GOT3 (cell line): ENCODE measurements at places on chromosomes 5 and 9.

GRCh38 chr5:150574818-150575547 is 65.5 kb upstream of the SYNPO start:
- DNase-seq = no peak

DNA sequence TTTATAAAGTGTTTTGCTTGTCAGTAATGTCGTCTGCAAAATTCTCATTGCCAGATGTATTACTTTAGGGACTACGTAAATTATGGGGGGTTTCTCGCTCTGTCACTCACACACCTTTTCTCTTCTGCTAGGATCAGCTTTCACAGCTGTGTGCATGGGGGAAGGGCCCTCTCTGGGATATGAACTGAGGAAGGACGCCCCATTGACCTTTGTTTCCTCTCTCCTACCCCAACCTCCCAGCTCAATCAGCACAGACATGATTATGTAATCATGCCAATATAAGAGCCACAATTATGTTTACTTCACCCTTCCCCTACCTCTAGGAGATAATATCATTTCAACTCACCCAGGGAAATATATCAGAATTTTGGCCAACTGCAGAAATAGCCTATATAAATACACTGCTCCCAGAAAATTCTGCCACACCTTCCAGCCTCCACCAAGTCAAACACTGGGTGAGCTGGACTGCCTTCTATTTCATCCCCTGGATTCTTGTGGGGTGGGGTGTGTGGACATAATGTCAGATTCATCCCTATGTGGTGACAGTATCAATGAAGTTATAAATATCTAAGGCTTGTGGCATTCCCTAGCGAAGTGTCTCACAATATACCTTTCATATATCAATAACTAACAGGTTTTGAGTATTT is 12.6 kb upstream of the SEMA5A start:
- DNase-seq = no peak

DNA sequence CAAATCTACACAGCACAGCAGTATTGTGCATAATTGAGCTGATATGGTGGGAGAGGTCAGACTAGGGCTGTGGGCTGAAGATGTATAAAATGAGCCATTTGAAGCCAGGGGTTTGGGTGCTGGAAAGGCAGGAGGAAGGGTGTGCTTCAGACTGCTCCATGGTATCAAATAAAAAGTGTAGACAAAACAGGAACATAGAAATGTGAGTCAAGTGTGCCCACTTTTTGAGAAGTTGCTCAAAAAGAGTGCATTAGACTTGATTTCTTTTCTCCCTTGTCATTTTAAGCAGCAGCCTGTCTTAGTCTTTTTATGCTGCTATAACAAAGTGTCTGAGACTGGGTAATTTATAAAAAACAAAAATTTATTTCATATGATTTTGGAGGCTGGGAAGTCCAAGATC is 55.8 kb upstream of the ZFAND5 start:
- no peak for DNase-seq

DNA sequence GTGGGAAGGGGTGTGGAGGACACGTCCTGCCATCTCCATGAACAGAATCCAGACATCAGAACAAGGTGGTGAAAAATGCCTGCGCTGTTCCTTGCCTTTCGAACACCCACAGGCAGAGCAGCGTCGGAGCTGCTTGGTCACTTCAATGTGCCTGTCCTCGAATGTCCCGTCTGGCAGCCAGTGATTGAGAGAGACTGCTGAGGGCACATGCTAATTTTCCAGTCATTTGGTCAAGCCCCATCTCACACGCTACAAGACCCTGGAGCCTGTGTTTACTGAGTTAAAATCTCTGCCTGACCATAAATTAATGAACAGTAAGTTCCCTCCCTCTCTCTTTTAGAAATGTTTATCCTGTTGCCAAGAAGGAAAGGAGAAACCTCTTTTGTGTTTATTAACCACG is 149.3 kb downstream of the NTRK2 start:
- no peak for DNase-seq

- DNase-seq = peak; percentile 76
These were observed 14.6 kb downstream of the LCN10 start for GRCh38 chr9:136728080-136728547.

GRCh38 chr5:135345956-135346731 is 52.9 kb downstream of the MACROH2A1 start:
- DNase-seq = no peak

GRCh38 chr5:78006449-78006848 is 230.3 kb upstream of the TBCA start:
- no peak for DNase-seq

- DNase-seq = no peak
These were observed 16.7 kb upstream of the THG1L start for GRCh38 chr5:157714596-157714864.

- DNase-seq = no peak
These were observed 9.6 kb downstream of the DAB2 start for GRCh38 chr5:39415201-39415600.

DNA sequence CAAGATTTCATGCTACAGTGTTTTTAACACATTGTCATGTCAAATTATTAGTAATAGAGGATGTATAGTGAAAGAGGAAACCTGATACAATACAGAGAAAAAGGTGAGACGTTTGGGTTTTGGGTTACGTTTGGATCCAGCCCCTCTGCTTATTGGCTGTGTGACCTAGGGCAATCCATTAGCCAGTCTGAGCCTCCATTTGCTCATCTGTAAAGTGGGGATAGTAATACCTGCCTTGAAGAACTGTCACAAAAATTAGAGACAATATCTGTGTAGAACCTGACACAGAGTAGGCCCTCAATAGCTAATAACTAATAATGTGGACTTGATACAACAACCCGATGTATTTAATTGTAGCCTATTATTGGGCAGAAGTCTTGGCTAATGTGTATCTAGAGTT is 4.3 kb upstream of the BOD1 start:
- DNase-seq = no peak

DNA sequence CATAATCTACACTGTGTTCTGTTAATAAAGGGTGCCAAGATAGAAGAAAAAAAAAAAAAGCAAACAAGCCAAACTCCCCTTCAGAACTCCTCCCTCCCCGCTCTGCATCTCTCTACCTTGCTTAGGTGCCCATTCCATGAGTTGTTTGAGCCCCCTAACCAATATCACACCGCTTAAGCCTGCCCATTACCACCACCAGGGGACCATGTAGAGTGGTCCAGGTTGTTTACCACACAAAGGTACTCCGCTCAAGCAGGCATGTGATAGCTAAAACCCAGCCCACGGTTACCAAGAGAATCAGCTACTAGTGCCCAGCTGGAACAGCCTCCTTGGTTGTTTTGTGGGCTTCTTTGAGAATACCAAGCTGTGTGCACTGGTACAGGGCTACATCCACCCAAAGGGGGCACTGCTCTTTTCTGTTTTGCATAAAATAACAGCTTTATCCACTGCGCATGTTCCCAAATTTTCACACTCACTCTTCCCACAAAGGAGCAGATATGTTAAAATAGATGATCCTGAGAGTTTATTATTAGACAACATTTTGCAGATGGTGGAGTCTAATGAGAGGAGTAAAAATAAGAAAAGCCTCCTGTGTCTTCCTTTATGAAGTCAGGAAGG is 304.1 kb downstream of the DEPDC1B start:
- no peak for DNase-seq

DNA sequence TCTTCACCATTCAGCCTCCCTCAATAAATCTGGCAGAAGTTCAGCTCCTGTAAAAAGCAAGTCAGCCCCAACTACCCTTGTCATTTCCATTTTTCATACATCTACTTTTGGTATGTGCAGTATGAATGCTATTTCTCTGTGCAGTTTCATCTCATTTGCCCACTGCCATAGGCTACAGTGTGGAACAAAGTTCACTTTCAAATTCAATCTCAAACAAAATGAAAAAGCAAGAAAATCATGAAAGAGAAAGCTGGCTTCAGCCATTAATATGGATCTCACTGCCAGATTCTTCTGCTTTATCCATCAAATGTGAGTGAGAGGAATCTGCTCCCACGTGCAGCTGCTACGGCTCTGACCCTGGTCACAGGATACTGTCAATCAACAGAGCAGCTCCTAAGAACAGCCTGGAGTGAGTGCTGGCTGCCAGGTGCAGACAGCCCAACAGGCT is 494.2 kb downstream of the ZNF608 start:
- DNase-seq = no peak

DNA sequence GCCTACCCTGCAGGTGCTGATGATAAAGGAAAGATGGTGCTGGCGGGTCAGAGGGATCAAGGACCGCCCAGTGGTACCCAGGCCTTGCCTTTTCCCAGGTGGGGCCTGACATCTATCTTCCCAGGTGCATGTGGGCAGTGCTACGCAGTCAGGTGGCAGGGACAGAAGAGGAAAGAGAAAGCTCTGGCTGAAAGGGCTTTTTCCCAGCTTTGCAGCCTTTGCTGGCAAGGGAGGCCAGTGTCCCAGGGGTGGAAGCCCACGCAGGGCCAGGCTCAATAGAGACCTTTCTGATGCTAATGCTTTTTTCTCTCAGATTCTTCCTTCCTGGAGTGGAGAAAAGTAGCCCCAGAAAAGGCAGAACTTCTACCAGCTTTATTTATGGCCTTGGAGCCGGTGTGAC is 36.7 kb downstream of the FABP6 start:
- DNase-seq = no peak

DNA sequence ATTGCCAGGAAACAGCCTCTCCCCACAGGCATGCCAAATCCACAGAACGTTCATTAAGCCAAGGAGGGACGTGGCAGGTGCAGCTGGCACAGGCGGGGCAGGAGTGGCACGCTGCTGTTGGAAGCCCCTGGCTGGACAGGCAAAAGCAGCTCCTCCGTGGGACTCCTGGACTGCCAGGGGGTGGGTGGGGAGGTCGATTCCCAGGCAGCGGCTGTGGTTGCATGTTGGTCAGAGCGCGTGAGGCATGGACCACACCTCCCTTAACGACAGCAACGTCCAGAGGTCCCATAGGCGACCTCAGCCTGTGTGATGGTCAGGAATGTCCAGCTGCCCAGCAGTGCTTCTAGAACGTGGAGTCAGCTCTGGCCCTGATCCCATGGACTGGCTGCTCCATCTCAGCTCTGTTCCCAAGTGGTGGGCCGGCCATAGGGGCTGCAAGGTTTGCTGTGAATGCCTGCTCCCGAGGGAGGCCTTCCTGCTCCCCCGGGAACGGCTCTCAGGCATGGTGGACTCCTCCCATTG is 6.9 kb downstream of the SLC6A19 start:
- no peak for DNase-seq

- DNase-seq = no peak
These were observed 64.6 kb upstream of the AGXT2 start for GRCh38 chr5:35112300-35112699.
